ENCODE measurements at places on chromosomes 2 and 18.

GRCh38 chr2:197986977-197987376 lies 182.6 kb downstream of the PLCL1 start:
- DNase-seq = no peak

- no peak for DNase-seq
These were observed 96.3 kb upstream of the TMEM18 start for GRCh38 chr2:773256-774160.

- DNase-seq = no peak
These were observed 61.2 kb upstream of the GPC1 start for GRCh38 chr2:240374085-240374907.

GRCh38 chr2:117851969-117852368 lies 37.5 kb downstream of the DDX18 start:
- no peak for DNase-seq

DNA sequence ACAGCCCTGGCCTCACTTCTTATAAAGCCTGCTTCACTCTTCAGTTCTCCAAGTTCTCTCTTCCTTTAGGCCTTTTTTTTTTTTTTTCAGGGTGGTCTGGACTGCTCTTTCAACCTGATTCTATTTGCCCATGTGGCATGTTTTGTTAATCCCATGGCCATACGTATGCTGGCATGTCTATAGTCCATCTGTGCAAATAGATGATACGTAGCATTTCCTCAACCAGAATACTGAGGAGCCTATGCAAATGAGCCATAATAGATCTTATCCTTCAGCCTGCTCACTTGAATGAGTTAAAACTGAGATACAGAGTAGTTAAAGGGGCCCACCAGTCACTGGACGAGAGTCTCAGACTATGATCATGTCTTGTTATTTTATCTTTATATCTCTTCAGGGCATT lies 265.2 kb upstream of the CXCR4 start:
- no peak for DNase-seq

Data from NCI-H2107 (cell line).